Activated CD4-positive, alpha-beta T cell treated with anti-CD3 and anti-CD28 coated beads, Interleukin-2, amount 50 U/mL, for 4 hours (primary cell): ENCODE measurements at places on chromosomes 2 and 18.

DNA sequence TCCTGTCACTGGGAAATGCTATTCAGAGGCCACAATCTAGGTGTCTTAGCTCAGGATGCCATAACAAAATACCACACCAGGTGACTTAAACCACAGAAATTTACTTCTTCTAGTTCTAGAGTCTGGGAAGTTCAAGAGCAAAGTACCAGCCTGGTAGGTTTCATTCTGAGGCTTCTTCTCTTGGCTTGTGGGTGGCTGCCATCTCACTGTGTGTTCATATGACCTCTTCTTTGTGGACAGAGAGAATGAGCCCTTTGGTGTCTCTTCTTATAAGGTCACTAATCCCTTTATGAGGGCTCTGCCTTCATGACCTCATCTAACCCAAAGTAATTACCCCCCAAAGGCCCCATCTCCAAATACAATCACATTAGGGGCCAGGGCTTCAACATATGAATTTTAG lies 57.3 kb downstream of the RHOB start:
- DNase-seq, result no peak

GRCh38 chr2:55768991-55769390 lies 75.3 kb upstream of the PNPT1 start:
- no peak for DNase-seq

DNA sequence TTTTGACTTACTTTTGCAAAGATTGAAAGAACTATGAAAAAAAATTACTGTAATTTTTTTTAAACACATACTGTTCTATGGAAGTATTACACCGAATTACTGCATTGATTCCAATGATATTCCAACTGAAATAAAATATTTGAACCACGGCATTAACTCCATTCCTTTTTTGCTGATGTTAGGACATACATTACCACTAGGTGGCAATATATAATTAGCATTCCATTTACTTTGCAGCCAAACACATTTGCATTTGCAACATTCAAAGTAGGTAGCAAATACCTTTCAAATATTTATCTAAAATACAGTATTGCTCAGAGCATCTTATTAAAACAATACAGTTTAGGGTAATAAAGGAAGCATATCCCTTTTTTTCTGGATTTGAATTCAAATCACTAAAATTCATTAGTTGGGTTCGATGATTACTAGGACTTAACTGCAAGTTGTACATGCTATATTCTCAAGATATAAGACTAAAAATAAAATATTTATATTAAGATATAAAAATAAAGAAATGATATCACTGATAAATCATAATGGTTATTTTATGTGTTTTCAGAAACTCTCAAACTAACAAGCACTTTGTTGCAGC lies 31.3 kb downstream of the LANCL1 start:
- no peak for DNase-seq

GRCh38 chr2:217371781-217372213 lies 511.9 kb upstream of the TNP1 start:
- DNase-seq, result no peak

- DNase-seq, result no peak
Observed at GRCh38 chr2:45816272-45816671, 164.8 kb downstream of the PRKCE start.

DNA sequence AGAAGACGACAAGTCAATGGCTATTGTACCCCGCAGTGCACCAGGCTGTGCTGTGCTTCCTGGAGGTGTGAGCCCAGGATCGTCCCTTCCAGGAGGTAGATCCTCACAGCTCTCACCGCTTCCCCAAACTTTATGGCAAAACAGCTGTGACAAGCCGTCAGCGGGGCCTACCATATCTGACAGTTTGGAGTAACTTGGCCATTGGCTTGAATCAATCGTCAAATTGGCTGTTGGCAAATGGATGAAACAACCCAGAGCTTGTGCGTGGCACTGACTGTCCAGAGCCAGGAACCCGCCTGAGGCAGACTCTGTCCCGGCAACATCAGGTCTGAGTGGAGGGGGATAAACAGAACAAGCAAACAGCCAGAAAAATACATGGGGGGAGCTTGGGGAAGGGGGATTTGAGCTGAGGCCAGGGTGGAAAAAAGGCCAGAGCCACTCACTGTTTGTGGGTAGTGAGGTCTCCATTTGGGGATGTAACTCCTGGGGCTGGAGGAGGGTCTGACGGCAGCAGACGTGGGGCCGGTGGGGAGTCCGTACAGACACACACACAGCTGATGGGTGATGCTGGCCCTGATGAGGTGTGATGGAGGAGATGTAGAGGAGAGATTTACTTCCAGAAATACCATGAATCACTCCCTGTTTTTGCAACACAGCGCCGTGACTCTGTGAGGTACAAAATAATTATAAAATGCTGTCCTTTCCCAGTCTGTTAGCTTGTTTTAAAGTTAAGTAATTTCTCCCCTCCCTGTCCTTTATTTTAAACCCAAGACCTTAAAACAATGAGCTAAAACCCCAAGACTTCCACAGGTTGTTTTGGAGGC lies 174.8 kb downstream of the TWIST2 start:
- DNase-seq, result no peak

DNA sequence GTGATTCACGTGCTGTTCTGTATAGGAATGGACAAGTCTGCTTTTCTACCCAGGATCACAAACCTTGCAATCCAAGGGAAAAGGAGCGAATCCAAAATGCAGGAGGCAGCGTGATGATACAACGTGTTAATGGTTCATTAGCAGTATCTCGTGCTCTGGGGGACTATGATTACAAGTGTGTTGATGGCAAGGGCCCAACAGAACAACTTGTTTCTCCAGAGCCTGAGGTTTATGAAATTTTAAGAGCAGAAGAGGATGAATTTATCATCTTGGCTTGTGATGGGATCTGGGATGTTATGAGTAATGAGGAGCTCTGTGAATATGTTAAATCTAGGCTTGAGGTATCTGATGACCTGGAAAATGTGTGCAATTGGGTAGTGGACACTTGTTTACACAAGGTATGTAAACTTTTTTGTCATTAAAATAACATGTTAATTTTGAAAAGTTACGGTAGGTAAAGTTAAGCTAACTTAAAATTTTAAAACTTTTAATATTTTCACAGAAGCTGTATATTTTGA lies 33.0 kb downstream of the PPM1B start:
- no peak for DNase-seq

- no peak for DNase-seq
Observed at GRCh38 chr18:48887905-48888772, 62.6 kb downstream of the SMAD7 start.

DNA sequence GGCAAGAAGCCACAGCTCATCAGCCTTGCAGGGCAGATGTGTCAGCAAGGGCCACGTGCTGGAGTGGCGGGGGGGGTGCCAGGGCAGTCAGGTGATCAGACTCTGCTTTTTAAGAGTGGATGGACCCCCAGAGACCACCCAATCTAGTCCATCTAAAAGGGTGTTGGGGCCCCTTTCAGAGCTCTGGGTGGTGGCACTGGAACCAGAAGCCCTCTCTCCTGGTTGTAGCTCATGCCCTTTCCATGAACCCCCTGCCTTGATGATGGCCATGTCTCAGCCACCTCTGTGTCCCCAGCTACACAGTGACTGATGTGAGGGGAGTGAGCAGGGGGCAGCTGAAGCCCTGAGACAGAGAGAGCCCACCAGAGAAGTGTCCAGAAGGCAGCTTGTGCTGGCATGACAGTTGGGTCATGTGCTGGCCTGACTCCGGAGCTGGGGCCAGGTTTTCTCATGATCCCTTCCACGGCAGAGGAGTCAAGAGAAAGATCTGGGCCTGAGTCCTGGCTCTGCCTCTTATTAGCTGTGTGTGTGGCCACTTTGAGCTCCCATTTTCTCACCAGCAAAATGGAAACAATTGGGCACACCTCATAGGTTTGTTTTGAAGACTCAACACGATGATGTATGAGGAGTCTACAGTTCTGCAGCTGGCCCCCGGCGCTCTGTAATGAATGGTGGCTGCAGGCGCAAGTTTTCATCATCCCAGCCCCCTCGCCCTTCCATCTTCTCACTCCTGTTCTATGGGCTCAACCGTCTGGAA lies 195.7 kb downstream of the ZFP36L2 start:
- no peak for DNase-seq

DNA sequence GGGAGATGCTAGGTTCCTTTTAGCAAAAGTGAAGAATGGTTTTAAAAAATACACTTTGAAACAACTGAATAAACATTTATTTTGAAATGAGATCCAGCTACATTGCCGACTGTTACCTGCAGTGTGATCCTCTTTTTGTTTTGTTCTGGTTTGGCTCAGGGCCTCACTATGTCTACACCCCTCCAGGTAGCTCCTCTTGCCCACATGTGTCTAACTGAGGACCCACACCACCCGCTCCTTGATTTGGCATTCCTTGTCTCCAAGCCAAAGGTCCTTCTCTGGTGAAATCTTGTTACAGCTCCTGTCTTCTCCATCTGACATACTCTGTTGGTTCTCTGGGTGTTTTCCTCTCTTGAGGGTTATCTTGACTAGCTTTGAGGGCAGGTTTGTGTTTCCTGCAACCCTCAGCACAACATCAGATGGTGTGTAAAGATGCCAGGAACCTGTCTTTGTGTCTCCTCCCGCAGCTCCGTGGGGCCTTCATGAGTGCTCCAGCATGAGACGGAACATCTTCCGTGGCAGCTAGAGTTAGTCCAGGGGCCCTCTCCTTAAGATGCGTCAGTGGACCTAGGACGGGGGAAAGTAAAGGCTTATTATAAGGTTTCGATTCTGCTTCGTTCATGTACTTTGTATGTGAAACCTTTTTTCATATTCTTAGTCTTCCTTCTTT lies 32.1 kb downstream of the MAP4K4 start:
- DNase-seq, result no peak

- DNase-seq, result no peak
Observed at GRCh38 chr2:41434991-41435390, 612.8 kb upstream of the PKDCC start.

GRCh38 chr18:59149416-59149815 lies 9.7 kb downstream of the SEC11C start:
- DNase-seq, result no peak

- no peak for DNase-seq
Observed at GRCh38 chr18:75489493-75490190, 62.1 kb upstream of the SMIM21 start.

GRCh38 chr2:226649871-226650660 lies 149.6 kb downstream of the IRS1 start:
- DNase-seq, result peak; percentile 38

GRCh38 chr2:96754317-96754716 lies 6.4 kb upstream of the CNNM4 start:
- DNase-seq, result no peak

GRCh38 chr2:6968319-6969100 lies 51.3 kb downstream of the RNF144A start:
- no peak for DNase-seq

DNA sequence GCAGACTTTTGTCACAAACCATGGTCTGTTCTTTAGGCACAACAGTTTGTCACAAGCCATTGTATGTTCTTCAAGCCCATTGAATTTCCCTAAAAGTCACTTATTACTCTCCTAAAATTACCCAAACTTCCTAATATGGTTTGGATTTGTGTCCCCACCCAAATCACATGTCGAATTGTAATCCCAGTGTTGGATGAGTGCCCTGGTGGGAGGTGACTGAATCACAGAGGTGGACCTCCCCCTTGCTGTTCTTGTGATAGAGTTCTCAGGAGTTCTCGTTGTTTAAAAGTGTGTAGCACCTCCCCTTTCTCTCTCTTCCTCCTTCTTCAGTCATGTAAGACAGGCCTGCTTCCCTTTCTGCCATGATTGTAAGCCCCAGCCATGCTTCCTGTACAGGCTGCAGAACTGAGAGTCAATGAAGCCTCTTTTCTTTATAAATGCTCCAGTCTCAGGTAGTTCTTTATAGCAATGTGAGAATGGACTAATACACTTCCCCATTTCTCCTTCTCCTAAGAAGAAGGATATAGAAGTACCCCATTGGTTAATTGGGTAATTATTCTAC lies 11.2 kb upstream of the GYPC start:
- no peak for DNase-seq

- no peak for DNase-seq
Observed at GRCh38 chr2:237043866-237044265, 41.8 kb upstream of the COPS8 start.

DNA sequence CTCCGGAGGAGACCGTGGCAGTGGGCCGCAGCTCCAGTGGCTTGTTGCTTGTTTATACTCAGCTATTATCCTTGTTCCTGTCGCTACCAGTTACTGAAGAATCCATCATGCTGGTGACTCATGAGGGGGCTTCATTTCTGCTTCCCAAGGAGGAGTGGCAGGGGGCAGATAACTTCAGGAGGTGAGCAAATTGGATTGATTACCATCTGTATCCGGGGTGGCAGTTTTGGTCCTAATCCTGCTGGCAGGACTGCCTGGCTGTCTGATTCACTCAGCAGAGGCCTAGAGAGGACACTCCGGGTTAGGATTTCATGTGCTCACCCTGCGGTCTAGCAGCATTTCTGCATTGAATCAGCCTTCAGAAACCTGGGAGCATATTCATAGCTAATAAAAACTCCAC lies 230.0 kb downstream of the ACTR3 start:
- no peak for DNase-seq

GRCh38 chr2:105411720-105412407 lies 13.0 kb upstream of the FHL2 start:
- no peak for DNase-seq

GRCh38 chr2:180716186-180717180 lies 263.9 kb upstream of the UBE2E3 start:
- no peak for DNase-seq

GRCh38 chr2:95296880-95297487 lies at the start of gene KCNIP3:
TSS of gene KCNIP3 (plus strand) at chr2:95297347. CDS start at chr2:95297439, 92 bp downstream.
- no peak for DNase-seq

DNA sequence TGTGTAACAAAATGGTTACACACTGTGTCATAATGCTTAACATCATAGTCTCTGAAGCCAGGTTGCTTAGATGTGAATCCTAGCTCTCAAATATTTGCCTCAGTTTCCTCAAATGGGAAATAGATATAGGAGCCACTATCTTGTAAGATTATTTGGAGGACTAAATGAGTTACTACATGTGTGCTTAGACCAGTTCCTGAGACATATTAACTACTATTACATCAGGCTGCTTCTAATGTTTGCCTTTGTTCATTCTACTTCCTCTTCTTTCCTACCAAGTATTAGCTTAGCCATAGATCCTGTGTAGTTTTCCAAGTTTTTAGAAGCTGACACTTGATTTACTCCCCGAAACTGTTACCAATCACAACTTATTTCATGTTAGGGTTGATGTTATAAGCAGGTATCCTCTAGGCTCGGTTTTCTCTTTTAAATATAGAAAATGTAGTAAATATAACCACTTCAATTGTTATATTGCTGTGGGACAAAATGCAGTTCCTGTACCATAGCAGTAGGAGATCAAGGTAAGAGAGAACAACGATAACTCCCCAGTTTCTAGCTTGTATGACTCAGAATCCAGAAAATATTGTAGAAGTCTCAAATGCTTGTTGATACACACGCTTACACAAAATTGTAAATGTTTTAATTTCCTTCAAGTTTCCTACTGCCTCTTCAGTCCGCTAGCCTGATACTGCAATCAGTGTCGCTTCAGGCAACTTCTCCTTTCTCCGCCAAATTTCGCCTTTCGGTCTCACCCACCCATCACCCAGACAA lies 751 bp upstream of the DNAJC10 start:
- no peak for DNase-seq

- no peak for DNase-seq
Observed at GRCh38 chr2:122816803-122817202, 1061.4 kb downstream of the TSN start.
